ENCODE measurements at places on chromosomes 1 and 21.

DNA sequence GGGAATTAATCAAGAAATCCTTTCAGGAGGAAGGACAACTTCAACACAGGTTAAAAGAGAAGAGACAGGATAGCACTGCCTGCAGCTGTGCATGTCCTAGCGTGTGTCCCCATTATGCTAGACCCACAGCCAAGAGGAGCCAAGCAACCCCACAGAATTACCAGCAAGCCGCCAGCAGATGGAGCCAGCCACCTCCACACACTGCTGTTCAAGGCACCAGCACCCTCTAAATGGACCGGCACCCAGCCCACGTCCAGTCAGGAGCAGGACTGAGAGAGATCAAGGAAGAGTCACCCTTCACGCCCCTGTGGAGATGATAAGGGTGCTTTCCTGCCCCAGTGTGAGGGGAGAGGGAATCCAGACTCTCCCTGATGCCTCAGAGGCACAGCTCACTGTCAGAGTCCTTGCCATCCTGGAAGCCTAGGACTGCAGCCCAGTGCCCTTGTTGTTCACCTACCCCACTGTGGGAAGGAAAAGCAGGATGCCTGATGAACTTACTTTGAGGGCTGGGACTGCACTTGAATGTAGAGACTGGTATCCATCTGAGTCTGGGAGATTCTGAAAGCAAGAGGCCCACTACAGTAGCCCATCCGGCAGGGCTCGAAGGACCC lies 37.1 kb upstream of the CTTNBP2NL start:
- peak; percentile 35 for DNase-seq

GRCh38 chr1:43832255-43832654 lies 101.3 kb upstream of the ARTN start:
- no peak for DNase-seq

GRCh38 chr1:69138172-69138571 lies 429.6 kb upstream of the LRRC7 start:
- DNase-seq: no peak

GRCh38 chr1:227451954-227452353 lies 111.4 kb upstream of the ZNF678 start:
- DNase-seq: no peak

- DNase-seq: peak; percentile 11
Measured at GRCh38 chr1:208235982-208236761, 8.0 kb downstream of the PLXNA2 start.

DNA sequence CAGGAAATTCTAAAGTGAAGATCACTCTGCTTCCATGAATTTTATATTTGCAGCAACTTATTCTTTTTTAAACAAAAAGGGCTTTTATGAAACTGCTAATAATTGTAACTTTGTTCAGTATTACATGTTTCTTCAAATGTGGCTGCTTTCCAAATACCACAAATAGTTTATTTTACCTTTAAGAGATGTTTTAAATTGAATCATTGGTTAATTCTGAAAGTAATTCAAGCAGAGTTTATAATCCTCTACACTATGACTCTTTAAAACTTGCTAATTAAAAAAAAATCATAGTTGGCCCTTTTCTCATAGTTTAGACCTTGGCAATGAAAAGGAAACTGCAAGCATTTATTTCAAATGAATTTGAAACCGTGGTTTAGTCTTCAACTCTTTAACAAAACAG lies 59.6 kb downstream of the SDCCAG8 start:
- DNase-seq: no peak

DNA sequence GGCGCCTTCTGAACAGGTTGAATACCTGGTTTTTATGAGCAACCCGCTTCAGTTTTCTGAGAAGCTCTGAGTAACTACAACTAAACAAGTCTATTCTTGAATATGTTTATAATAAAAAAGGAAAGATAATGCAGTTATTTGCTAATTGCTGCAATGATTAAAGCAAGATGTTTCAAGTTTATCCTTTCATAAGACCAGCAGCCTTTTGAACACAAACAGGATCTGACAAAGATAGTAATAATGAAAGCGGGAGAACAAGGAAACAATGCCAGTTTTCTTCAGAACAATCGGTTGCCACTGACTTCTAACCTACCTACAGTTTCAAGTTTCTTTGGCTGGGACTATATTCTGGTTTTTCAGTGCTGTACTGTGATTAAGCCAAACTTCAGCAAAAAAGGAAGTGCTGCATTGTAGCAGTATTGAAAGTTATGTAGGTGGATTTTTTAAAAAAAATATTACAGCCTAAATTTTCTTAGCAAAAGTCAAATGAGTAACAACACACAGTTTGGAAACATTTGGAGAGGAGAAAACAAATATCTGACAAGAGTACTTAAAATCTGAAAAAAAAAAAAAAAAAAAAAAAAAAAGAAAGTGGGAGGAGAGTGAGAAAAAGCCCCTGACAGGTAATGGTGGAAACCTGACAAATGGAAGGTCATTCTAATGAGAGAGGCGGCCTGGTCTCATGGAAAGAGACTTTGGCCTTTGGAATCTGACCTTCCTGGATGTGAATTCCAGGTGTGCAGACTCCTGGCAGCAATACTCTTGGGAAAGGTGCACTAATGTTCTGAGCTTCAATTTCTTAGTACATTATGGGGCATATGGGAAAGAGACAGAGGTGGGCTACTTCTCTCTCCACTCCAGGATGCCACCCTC lies 11.4 kb downstream of the KCNJ15 start:
- no peak for DNase-seq

GRCh38 chr1:18668750-18669404 lies 38.2 kb downstream of the PAX7 start:
- no peak for DNase-seq

GRCh38 chr1:50637460-50637859 lies 214.2 kb upstream of the DMRTA2 start:
- DNase-seq: no peak

DNA sequence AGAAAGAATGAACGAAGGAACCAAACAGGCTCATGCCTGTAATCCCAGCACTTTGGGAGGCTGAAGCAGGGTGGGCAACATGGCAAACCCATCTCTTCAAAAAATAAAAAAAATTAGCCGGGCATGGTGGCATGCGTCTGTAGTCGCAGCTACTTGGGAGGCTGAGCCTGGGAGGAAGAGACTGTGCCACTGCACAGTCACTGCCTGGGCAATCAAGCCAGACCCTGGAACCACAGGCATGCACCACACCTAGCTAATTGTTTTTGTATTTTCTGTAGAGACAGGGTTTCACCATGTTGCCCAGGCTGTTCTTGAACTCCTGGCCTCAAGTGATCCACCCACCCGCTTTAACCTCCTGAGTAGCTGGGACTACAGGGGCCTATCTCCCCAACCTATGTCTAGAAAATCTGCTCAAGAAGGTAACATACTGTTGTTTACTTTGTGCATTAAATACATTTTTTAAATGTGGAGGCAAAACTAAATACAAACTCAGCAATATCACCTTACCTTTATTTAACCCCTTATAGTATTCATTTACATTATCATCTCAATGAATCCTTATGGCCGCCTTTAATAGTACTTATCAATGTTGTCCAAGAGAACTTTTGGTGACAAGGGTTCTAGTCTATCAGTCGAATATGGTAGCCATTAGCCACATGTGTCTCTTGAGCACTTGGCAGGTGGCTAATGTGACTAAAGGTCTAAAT lies 2.7 kb downstream of the KHDC4 start:
- DNase-seq: no peak

DNA sequence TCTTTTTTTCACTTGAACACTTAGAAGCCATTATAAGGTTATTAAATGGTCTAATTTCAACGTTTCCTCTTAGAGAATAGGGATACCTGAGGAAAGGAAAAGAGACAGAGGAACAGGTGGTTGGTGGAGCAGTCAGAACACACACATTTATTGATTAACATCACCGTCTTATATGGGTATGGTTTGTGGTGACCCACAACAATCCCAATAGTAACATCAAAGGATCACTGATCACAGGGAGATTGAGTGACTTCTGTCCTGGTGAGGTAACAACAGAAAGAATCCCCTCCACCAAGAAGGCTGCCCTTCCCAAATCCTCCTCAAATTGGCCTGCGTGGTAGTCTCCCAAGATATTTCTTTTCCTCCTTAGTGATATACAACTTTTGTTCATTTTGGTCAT lies 474.0 kb downstream of the PLPP3 start:
- no peak for DNase-seq

- DNase-seq: peak; percentile 50
Measured at GRCh38 chr1:201709564-201710295, 119.2 kb upstream of the IPO9 start.

DNA sequence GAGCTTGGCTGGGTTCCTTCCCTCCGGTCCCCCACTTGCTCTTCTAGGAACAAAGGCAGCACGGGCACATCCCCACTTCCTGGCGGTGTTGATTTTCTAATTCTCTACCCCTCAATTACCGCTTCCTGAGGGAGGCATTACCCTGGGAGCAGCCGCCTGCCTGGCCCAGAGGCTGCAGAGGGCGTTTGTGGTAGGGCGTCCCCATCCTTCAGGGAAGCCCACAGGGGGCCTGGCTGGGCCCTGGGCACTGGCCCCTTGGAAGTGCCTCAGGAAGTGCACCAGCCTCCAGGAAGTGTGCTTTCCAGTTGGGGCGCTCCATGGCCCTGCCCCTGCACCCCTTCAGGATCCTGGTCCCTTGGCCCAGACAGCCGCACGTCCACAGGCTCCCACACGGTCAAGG lies 42.1 kb upstream of the CASZ1 start:
- DNase-seq: no peak

DNA sequence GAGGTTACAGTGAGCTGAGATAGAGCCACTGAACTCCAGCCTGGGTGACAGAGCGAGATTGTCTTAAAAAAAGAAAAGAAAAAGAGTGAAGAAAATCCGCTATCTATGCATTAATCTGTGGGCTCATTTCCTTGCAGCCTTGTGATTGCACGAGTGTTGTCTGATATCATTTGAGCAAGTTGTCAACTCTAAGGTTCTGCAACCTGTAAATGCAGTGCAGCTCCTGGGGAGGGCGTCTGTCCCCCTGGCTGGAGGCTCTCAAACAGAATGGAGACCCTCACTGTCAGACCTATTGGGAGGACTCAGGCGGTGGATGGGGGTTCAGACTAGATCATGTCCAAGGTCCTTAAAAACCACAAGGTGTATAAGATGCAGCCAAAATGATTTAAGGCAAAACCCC lies 6.2 kb downstream of the CORT start:
- DNase-seq: no peak

- no peak for DNase-seq
Measured at GRCh38 chr21:21631961-21632360, 633.8 kb downstream of the NCAM2 start.

GRCh38 chr1:248828845-248829244 lies 3.1 kb upstream of the SH3BP5L start:
- peak; percentile 37 for DNase-seq

DNA sequence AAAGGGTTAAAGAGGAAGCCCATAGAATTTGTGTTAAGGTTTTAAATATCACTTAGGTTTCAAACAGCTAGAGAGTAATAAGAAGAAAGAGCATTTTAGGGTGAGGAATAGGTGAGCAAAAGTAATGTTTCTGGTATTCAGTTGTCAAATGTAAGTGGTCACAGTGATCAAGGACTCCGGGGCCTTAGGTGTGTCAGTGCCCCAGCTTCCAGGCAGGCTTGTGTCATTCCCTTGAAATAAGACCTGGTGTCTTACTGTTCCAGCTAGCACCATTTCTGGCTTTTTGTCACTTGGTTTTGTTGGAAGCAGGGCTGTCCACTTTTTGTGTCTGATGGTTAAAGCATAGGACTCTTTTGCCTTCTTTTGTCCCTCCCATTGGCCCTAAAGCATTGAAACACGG lies 69.6 kb downstream of the DYRK1A start:
- DNase-seq: no peak

GRCh38 chr1:235720544-235720943 lies 71.0 kb upstream of the GNG4 start:
- no peak for DNase-seq

- no peak for DNase-seq
Measured at GRCh38 chr21:36889401-36889800, 77.1 kb downstream of the HLCS start.

- DNase-seq: no peak
Measured at GRCh38 chr1:22330092-22330759, 121.4 kb upstream of the ZBTB40 start.

GRCh38 chr1:225824533-225824941 lies 14.6 kb downstream of the EPHX1 start:
- no peak for DNase-seq
